Bronchial smooth muscle cell (primary cell): ENCODE measurements at places on chromosomes 2 and 18. TPM values are rescaled to one million over a fixed set of nuclear protein-coding genes. Genes with fewer than 3 reads are reported as not detected.

NPPC gene
- 0.16 TPM in 1 of 2 replicates, not detected in the other for total RNA-seq

C18orf32 gene
- 5.0 and 6.1 TPM in 2 replicates for total RNA-seq

LHCGR gene
- total RNA-seq, result not detected in 2 replicates

OTX1 gene
- under 0.01 and 0.32 TPM in 2 replicates for total RNA-seq

XRCC5 gene
- total RNA-seq, result 143 and 183 TPM in 2 replicates

ALPI gene
- total RNA-seq, result not detected in 2 replicates

REG3A gene
- not detected in 2 replicates for total RNA-seq

PXDN gene
- 72.0 and 73.5 TPM in 2 replicates for total RNA-seq

L3MBTL4 gene
- total RNA-seq, result under 0.01 and 0.16 TPM in 2 replicates

NBEAL1 gene
- 25.9 and 28.2 TPM in 2 replicates for total RNA-seq

ABHD3 gene
- total RNA-seq, result 2.4 and 8.0 TPM in 2 replicates

GAREM2 gene
- 0.26 and 0.47 TPM in 2 replicates for total RNA-seq

CAVIN2 gene
- 9.7 and 25.4 TPM in 2 replicates for total RNA-seq
